ENCODE measurements at places on chromosomes 6 and 20. TPM values are rescaled to one million over a fixed set of nuclear protein-coding genes. Genes with fewer than 3 reads are reported as not detected.
A peak's percentile ranks its signal among the peaks of the same experiment; 100 is the strongest.

CPNE5 gene
- total RNA-seq = 3.9 TPM

- no peak for ATAC-seq
- H3K4me1 ChIP-seq = no peaks in the 10 kb centered on the region
- no peak overlapping the region for H3K27ac ChIP-seq
- no peaks in the 10 kb centered on the region for H3K36me3 ChIP-seq
- no peak overlapping the region for H3K4me3 ChIP-seq
Measured at GRCh38 chr20:36036688-36037087, 68.3 kb downstream of the CNBD2 start.

GRCh38 chr20:7734216-7734615 is 206.0 kb downstream of the HAO1 start:
- no peak overlapping the region for H3K27ac ChIP-seq
- no peak for ATAC-seq
- H3K36me3 ChIP-seq = no peaks in the 10 kb centered on the region
- no peaks in the 10 kb centered on the region for H3K4me1 ChIP-seq
- no peak overlapping the region for H3K4me3 ChIP-seq

DNA sequence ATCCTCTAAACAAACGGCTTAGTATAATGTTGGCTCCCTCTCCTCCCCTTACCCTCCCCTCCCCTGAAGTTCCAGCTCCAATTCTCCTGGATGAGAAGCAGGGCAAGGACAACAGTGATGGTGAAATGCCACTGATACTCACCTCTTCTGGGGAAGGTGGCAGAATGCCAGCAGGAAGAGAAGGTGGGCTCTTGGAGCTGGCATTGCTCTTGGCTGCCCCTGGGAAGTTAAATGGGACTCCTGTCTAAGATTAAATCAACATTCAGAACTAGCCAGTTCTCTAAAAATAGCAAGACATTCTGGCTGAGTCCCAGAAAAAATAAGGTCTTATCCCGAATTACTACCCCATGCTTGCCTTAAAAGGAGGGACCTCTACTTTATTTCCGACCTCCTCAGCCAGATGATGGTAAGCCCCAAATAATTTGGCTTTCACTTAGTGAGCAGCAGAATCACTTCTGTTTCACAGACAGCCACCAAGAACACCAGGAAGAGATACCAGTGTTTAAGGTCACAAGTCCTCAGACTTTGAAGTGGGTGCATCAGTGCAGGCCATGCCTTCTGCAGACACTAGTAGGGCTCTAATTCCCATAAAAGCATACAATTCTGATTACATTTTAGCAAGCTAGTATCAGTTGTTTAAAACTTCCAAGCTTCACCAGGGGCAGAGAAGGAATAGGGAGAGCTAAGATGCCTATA is 46.0 kb upstream of the IL17A start:
- H3K27ac ChIP-seq = no peak overlapping the region
- H3K4me3 ChIP-seq = no peak overlapping the region
- no peak for ATAC-seq
- peaks cover 18% of the 10 kb centered on the region for H3K27me3 ChIP-seq
- H3K36me3 ChIP-seq = no peaks in the 10 kb centered on the region

ADGRG6 gene
- not detected for total RNA-seq

FAM135A gene
- total RNA-seq = 8.0 TPM

CDH26 gene
- 2.6 TPM for total RNA-seq

GRCh38 chr6:33787346-33787953 is 1.5 kb downstream of the LEMD2 start:
- peaks cover 53% of the 10 kb centered on the region for H3K36me3 ChIP-seq
- peak; percentile 36 for ATAC-seq

TCF19 gene
- 125 TPM for total RNA-seq

BMP2 gene
- not detected for total RNA-seq

DNA sequence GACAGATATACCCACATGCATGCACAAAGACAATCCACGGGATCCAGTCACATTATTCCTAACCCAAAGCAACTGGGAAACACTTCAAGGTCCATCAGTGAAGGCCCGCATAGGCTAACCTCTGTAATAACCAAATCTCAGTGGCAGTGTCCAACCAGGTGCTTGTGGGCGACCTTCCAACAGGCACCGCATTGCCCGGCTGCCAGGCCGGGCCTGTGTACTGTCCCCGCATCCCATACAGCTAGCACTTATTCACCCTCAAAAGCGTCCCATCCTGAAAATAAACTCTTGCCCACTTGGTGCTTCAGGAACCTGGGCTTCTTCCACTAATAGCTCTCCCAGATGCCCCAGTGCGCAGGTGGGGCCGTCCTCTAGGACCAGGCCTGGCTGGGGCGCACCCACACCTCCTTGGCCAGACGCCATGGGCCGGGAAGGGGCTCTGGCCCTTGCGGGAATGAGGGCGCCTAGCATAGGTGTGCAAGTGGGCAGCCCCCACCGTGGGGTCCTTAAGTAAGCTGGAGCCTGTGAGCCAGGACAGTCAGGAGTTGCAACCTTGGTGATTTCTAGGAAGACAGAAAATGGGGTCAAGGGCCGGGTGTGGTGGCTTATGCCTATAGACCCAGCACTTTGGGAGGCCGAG is 1.1 kb upstream of the ENTPD6 start:
- no peaks in the 10 kb centered on the region for H3K27me3 ChIP-seq
- H3K4me1 ChIP-seq = peaks cover 20% of the 10 kb centered on the region
- peak overlapping the region; percentile 92 for H3K27ac ChIP-seq

GRCh38 chr20:51886891-51887608 is 84.7 kb upstream of the SALL4 start:
- no peaks in the 10 kb centered on the region for H3K36me3 ChIP-seq
- ATAC-seq = no peak
- no peak overlapping the region for H3K4me3 ChIP-seq

GRCh38 chr6:165777680-165778079 is 114.6 kb upstream of the PDE10A start:
- no peak overlapping the region for H3K4me3 ChIP-seq
- no peak for ATAC-seq
- H3K27me3 ChIP-seq = peaks cover 25% of the 10 kb centered on the region
- H3K4me1 ChIP-seq = no peaks in the 10 kb centered on the region
- H3K36me3 ChIP-seq = no peaks in the 10 kb centered on the region

GRCh38 chr6:13272131-13273046 is 55.9 kb downstream of the TBC1D7 start:
- no peak overlapping the region for H3K27ac ChIP-seq
- peaks cover 7% of the 10 kb centered on the region for H3K4me1 ChIP-seq
- ATAC-seq = no peak
- H3K4me3 ChIP-seq = no peak overlapping the region
- H3K27me3 ChIP-seq = no peaks in the 10 kb centered on the region
- H3K36me3 ChIP-seq = no peaks in the 10 kb centered on the region

Data from activated T-helper 17 cell treated with anti-CD3 and anti-CD28 coated beads, Interleukin-2, amount 50 U/mL, for 72 hours (primary cell).